ENCODE measurements at places on chromosomes 7 and 10.

- DNase-seq, result peak; percentile 17
These were observed 151.2 kb downstream of the AUTS2 start for GRCh38 chr7:69749372-69749979.

DNA sequence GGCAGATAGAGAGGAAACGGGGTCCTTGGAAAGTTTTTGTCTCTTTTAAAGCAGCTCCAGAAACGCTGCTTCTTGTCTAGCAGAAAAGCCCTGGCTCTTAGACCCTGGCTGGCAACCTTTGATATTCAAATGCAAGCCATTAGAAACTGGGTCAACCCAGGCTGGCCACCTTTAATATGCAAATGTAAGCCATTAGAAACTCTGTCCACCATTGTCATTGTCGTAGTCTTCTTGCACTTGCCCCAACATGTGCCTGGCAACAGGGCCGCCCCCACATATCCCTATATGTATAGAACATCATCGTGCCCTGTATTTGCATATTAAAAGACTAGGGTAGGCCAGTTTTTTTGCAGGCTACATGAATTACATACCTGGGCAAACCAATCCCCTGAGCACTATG lies 621.3 kb upstream of the DPP6 start:
- DNase-seq, result no peak

DNA sequence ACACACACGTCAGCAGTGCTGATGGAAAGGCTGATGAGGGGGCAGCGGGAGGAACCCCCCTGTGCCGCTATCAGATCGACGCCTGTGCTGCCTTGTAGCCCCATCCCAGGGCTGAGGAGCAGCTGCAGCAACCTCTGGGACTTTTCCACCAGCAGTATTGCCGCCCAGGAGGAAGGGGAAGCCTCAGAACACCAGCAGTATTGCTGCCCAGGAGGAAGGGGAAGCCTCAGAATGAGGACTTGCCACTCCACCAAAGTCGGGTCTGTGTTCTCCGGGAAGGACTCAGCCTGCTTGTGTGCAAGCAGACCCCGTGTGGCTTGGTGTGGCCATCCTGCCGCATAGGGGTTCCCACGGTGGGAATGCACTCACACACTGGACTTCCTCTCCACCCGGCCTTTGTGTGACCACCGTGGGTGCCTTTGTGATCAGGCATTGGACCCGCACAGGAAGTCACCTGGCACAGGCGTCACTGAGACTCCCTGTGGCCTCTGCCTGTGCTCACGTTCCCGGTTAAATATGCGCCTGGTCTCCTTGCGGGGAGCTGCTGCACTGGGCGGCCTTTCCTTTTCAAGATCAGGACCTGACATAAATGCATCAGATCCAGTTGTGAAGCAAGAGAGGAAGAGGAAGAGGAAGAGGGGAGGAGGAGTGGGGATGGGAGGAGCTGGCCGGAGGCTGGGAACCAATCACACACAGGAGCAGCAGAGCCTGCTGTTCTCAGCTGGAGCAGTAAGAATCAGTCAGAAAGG lies 248.5 kb downstream of the DNAJB6 start:
- DNase-seq, result no peak

DNA sequence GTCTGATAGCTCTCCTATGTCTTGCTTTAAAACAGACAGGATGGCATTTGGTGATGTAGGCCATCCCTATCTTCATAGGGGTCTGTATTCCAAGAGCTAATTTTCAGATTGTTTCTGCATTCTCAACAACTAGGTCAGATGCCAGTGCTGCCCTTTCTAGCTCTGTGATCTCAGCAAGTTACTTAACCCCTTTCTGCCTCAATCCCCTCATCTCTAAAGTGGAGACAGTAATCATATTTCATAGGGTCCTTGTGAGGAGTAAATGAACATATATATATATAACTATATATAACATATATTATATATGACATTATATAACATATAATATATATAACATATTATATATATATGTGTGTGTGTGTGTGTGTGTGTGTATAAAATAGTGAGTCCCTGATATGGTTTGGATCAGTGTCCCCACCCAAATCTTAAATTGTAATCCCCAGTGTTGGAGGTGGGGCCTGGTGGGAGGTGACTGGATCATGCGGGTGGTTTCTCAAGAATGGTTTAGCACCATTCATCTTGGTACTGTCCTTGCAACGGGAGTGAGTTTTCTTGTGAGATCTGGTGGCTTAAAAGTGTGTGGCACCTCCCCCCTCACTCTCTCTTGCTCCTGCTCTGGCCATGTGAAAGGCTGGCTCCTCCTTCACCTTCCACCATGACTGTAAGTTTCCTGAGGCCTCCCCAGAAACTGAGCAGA lies 45.2 kb downstream of the HIPK2 start:
- no peak for DNase-seq

GRCh38 chr7:38318803-38319416 lies 45.5 kb upstream of the TARP start:
- peak; percentile 87 for DNase-seq

DNA sequence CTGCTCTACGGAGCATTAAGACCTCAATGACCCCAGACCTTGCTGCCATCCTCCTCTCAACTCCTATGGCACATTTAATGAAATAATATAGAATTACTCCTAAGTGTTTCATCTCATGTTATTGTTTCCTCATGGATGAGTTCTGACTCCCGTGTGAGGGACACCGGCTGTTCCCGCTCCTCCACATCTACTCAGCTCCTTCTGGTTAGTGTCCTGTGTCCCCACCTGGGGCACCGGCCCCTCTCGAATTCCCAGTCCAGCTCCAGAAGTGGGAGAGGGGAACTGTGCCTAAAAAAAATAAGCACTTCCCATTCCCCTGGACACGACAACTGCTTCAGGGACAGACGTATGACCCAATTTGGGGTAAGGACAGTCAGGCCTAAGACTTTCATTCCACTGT lies 58.3 kb downstream of the PIP4K2A start:
- no peak for DNase-seq

- no peak for DNase-seq
These were observed 65.8 kb upstream of the PRSS58 start for GRCh38 chr7:142323706-142324105.

All from NCI-H1417 (cell line).